ENCODE measurements at places on chromosomes 4 and X.

DNA sequence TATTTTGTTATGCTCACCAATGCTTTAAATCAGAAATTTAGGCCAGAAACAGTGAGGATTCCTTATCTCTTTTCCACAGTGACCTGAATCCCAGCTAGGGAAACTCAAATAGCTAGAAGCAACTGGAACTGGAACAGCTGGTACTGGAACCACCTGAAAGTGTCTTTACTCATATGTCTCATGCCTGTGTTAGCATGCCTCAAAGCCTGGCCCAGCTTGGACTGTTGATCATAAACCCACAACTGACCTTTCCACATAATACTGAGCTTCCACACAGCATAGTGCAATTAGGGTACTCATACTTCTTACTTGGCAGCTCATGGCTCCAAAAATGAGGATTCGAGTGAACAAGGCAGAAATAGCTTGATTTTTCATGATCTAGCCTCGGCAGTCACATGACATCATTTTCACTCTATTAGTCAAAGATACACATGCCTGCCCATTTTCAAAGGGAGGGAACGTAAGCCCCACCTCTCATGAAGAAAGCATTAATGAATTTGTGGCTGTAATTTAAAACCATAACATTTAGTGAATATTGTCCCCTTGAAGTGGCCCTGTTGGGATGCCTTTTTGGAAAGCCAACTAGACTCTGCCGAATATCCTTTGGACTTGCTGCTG is 80.8 kb upstream of the ACSL1 start:
- DNase-seq = no peak

DNA sequence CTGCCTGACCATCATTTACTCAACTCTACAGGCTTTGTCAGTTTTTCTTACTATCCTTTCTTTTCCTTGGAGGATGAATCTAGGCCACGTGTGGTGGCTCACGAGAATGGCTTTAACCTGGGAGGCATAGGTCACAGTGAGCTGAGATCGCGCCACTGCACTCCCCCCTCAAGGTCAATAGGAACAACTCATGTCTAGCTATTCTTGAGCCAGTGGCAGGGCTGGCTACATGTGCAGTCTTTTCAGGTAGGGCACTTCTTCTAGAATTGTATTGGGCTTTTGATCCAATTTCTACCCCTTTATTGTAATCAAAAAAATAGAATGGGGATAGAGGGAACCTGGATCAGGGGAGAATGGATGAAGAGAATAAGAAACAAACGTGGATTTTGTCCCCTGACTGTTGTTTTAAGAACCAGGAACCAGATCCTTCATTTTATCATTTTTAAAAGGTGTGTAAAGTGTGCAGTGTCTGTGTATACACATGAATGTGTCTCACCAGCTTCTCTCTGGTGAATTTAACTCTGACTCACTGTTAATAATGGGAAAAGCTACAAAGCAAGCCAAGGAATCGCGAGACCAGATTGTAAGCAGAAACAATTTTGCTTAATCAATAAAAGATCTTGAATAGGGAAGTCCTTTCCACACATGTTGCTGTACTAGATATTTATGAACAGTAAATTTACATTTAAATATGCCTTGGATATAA is 283.9 kb upstream of the GPC4 start:
- no peak for DNase-seq

DNA sequence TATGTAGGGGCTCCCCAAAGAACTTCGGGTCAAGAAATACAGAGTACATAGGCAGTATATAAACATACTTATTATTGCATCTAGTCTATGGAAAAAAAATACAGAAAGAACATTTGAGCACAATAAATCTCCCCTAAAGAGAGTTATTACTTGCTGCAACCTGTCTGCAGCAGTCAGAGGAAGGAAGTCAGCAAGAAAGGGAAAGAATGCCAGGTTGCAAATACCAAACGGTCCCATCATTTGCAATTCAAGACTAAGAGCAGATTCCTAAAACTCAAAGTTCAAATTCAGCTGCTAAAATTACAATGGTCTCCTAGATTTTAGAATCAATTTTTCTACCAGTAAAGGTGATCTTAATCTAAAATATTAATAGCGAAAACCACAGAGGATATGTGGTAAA is 236.2 kb upstream of the NUDT6 start:
- DNase-seq = no peak

DNA sequence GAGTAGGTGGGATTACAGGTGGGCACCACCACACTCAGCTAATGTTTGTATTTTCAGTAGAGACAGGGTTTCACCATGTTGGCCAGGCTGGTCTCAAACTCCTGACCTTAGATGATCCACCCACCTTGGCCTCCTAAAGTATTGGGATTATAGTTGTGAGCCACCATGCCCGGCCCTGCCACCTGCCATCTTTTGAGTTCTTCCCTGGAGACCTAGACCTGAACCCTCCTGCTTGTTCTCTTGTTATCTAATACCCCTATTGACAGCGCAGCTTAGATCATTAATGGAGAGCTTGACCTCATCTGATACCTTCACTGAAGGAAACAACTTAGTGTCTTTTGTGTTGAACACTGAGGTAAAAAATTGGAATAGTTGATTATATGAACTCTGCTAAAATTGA is 53.6 kb downstream of the HTT start:
- DNase-seq = no peak

DNA sequence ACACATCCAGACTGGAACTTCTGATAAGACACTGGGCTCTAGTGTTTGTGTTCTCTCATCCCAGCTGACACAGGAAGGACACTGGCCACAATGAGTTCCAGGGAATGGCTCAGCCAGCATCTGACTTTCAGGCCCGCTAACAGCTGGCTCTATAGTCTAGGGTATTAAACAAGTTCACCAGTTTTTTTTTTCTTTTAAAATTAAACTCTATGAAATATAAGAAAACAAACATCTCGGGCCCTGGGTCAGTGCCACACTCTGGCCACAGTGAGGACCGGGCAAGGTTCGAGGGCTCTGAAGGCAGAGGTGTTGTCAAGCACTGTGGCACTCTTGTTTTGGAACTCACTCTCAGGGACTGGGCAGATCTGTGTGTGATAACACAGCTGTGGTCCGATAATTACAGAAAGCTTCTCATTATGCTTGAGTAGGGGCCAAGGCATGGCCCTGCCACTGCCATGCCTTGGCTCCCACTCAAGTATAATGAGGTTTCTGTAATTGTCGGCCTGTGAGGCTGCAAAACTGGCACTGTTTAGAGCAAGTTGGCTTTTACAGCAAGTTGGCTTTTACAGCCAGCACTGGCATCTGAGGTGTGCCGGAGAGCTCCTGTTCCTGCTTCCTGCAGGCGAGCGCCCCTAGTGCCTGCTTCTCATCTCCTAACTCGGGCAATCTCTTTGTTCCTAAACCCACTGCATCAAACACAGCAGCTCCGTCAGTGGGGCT is 62.8 kb downstream of the PPP1R2C start:
- peak; percentile 0 for DNase-seq

DNA sequence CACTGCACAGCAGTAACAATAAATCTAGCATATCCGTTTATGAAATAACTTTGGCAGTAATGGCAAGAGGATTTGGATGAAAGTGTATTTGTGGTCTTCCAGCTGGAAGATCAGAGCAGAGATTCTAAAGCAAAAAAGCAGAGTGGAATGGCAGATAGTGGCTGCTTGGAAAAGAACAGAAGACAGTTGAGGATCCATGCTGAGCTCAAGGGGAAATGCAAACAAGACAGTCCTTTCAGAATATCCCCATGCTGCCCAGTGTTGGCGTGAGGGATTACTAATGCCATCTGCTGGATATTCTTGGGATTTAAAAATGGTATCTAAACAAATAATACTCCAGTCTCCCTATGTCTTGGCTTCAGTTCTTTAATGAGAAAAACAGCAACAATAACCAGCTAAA is 629.1 kb upstream of the ATOH1 start:
- no peak for DNase-seq

- DNase-seq = no peak
Measured at GRCh38 chr4:38482696-38483095, 181.3 kb upstream of the KLF3 start.

DNA sequence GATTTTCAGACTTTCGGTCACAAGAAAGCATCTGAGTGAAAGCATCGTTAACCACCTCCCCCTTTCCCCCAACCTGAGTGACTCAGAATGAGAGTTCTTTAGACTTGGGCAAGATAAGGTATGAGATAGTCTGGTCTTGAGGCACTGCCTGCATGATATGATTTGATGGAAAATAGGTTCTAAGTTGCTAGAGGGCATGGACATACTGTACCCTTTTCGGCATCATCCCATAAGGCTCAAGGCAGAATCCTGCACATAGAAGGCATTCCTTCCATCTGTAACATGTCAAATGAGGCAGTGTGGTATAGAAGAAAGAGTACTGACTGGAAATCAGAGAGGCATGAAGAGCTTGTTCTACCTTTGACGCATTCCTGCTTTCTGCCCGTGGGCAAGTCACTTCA is 16.8 kb upstream of the AMOT start:
- DNase-seq = no peak

DNA sequence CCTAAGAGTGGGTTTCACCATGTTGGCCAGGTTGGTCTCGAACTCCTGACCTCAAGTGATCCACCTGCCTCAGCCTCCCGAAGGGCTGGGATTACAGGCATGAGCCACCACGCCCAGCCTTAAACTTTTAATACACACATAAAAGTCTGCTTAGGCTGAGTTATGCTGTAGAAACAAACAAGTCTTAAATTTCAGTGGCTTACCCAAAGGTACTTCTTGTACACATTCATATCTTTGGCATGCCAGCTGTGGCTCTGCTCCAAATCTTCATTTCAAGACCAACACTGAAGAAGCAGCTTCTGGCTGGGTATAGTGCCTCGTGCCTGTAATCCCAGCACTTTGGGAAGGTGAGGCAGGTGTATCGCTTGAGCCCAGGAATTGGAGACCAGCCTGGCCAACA is 80.3 kb downstream of the PPEF2 start:
- no peak for DNase-seq

GRCh38 chr4:7798178-7798995 is 141.3 kb downstream of the AFAP1 start:
- no peak for DNase-seq

- no peak for DNase-seq
Measured at GRCh38 chrX:6226596-6227452, 1.8 kb downstream of the NLGN4X start.

GRCh38 chr4:93203708-93204107 is 624.8 kb upstream of the ATOH1 start:
- no peak for DNase-seq

DNA sequence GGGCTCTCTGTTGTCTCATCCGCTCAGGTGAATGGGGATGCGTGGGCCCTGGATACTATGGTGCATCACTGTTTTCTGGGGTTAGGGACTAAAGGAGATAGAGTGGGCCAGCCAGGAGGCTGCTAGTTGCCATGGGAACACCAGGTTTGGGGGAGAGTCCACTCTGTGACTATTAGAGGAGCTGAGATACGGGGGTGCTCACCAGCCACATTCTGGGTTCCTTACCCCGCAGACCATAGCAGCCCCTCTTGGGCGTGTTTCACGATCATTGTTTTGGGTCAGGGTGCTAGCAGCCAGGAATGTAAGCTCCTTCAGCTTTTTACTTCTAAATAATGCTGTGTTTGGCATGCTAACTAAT is 4.6 kb downstream of the EFNB1 start:
- no peak for DNase-seq

DNA sequence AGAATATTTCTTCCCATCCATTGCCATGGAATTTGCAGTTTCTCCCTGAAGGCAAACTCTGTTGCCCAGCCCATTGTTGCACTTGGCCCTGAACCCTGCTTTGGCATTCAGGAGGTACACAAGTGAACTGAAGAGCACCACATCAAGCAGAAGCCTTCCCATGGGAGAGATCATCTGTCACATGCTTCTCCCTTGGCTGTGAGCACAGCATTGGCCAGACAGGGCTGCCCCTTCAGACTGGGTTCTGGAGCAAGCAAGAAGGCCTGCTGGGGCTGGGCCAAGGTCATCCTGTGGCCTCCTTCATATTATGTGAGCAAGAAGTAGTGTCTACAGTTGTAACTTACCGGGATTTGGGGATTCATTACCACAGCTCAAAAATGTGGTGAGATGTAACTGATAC is 22.7 kb downstream of the SCML1 start:
- DNase-seq = no peak

GRCh38 chr4:41510179-41510578 is 27.8 kb upstream of the LIMCH1 start:
- DNase-seq = no peak

GRCh38 chr4:20639346-20639745 is 60.9 kb upstream of the PACRGL start:
- no peak for DNase-seq

GRCh38 chr4:41741354-41741753 is 7.2 kb downstream of the PHOX2B start:
- no peak for DNase-seq

GRCh38 chrX:153829549-153829798 is 870 bp downstream of the PDZD4 start:
- no peak for DNase-seq

- no peak for DNase-seq
Measured at GRCh38 chrX:23598575-23598974, 68.7 kb upstream of the PRDX4 start.

DNA sequence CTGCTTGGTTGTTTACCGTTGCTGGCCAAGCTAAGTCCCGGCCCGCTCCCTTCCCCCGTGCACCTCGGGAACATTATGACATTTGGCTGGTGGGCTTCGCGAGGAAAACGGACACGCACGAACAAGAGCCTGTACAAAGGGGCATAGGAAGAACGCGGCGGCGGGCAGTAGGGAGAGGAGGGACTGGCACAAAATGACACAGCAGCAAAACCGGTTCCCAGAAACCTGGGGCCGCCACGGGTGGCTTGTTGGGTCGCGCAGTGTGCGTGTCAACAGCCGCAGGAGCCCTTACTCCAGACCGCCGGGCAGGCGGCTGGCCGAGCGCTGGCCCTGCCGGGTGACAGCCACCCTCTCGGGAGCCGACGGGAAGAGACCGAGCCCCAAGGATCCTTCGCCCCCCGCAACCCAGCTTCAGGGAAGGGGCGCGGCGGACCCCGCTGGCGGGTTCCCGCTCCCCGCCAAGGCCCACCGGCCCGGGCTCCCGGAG is 1.6 kb upstream of the LIN54 start:
- no peak for DNase-seq

DNA sequence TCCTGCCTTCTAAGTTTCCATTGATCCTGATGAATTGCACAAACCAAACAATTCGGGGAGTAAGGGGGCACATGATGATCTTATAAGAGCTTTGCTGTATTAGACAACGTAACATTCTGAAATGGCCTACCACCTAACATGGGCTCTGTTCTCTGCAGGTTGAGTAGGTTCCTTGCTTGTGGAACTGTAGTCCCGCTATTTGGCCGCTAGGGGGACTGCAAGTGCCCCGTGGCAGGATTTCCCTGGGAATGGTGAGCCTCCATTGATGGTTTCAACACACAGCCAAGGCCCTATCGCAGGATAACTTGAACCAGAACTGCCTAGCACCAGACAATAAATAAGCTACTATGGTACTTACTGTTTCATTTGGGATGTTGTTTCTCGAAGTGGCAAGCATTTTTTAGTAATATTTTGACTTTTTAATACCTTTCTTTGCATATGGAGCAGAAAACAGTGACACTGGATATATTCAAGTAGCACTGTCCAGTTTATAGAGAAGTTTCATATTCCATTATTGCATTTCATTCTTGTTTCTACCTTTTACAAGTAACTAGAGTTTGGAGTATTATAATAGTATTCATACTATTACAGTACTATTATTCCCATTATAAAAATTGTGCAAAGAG is 11.9 kb downstream of the AR start:
- DNase-seq = no peak

- no peak for DNase-seq
Measured at GRCh38 chr4:5870701-5871100, 22.2 kb downstream of the CRMP1 start.
